NCI-H146 (cell line): ENCODE measurements at places on chromosomes 3 and 15.

DNA sequence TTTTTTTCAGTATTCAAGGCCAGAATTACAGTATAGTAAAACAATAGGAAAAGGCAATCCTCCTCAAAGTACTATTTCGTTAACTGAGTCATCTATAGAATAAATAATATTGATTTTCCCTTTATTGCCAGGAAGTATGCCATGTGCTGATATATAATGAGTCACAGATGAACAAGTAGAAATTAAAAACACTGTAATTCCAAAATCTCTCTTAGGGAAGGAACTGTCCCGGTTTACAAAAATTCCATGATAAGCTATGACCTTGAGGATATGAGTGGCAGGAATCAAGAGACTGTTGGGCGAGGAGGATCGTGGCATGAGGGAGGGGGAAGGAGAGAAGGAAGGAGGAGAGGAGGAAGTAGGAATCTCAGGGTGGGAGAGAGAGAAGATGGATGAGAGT lies 166.0 kb upstream of the ICE2 start:
- no peak for DNase-seq

- no peak for DNase-seq
These were observed 46.8 kb downstream of the LIPC start for GRCh38 chr15:58478579-58478978.

GRCh38 chr15:93848076-93848475 lies 383.3 kb upstream of the MCTP2 start:
- DNase-seq = no peak

GRCh38 chr3:52446631-52447511 lies 2.0 kb upstream of the SEMA3G start:
- no peak for DNase-seq

GRCh38 chr15:89088605-89089315 lies 504 bp downstream of the ABHD2 start:
- peak; percentile 13 for DNase-seq

GRCh38 chr3:121870717-121871116 lies 23.5 kb upstream of the SLC15A2 start:
- DNase-seq = no peak
